ENCODE measurements at places on chromosomes 3 and 15. TPM values are rescaled to one million over a fixed set of nuclear protein-coding genes. Genes with fewer than 3 reads are reported as not detected.

Gene SLC22A14
- total RNA-seq, result not detected

- no peaks in the 10 kb centered on the region for H3K4me1 ChIP-seq
- no peak overlapping the region for H3K27ac ChIP-seq
- H3K36me3 ChIP-seq, result no peaks in the 10 kb centered on the region
- H3K4me3 ChIP-seq, result no peak overlapping the region
Observed at GRCh38 chr15:36899696-36900095, 200.7 kb downstream of the MEIS2 start.

GRCh38 chr3:149575961-149576564 is 81.8 kb downstream of the WWTR1 start:
- H3K4me3 ChIP-seq, result no peak overlapping the region
- no peak for DNase-seq
- H3K27me3 ChIP-seq, result no peaks in the 10 kb centered on the region
- H3K36me3 ChIP-seq, result no peaks in the 10 kb centered on the region
- H3K27ac ChIP-seq, result no peak overlapping the region
- H3K4me1 ChIP-seq, result no peaks in the 10 kb centered on the region

- no peaks in the 10 kb centered on the region for H3K36me3 ChIP-seq
- no peak overlapping the region for H3K27ac ChIP-seq
- no peaks in the 10 kb centered on the region for H3K27me3 ChIP-seq
- no peak overlapping the region for H3K4me3 ChIP-seq
Observed at GRCh38 chr3:62589078-62589477, 215.7 kb upstream of the FEZF2 start.

GRCh38 chr15:78040653-78041244 is 36.8 kb downstream of the TBC1D2B start:
- no peak overlapping the region for H3K27ac ChIP-seq
- no peak for DNase-seq
- peaks cover 6% of the 10 kb centered on the region for H3K36me3 ChIP-seq
- H3K27me3 ChIP-seq, result no peaks in the 10 kb centered on the region

DNA sequence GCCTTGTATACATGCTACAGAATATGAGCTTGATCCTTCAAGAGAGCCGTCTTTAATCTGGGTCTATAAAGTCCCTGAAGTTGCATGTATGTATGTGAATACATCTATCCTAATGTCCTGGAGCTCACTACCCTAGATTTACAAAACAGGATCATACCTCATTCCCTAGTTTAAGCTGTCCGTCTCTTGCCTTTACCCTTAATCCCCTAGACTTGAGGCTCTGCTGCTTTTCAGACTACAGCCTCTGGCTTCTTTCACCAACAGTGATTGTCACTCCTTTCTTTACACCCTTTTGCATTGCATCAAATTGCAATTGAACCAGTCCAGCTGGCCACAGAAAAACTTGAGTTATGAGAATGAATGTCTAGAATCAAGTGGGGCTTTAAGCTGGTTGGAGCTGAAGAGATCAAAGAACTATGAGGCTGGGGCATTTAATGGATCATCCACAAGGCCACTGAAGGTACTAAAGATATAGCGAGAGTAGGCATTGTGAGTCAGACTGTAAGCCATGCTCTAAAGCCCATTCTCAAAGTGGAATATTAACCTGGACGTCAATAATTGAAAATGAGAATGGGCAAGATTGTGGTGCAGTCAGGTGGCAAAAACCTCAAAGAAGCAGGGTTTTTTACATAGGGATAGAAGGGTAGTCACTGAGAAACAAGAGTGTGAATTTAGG is 12.3 kb upstream of the PLD1 start:
- H3K27me3 ChIP-seq, result no peaks in the 10 kb centered on the region
- H3K4me1 ChIP-seq, result no peaks in the 10 kb centered on the region
- H3K36me3 ChIP-seq, result no peaks in the 10 kb centered on the region
- no peak overlapping the region for H3K4me3 ChIP-seq
- DNase-seq, result no peak

DNA sequence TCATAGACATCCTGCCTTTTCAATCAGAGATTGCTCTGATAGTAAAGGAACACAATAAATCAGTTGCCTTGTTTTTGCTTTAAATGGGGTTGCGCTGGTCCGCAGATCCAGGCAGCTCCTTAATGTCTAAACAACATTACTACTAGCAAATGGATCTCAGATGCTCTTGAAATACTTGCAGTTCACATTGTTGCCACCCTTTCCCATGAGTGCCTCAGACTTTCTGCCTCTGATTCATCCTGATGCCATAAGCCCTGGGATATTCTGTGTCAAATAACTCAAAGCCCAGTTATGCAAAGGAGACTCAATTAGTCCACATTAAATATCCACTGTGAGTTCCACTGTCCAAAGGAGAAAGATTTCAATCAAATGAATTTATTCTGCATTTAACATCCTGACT is 196.7 kb downstream of the PLCH1 start:
- H3K4me3 ChIP-seq, result no peak overlapping the region
- no peaks in the 10 kb centered on the region for H3K27me3 ChIP-seq
- DNase-seq, result no peak

- no peak for DNase-seq
- H3K4me1 ChIP-seq, result peaks cover 22% of the 10 kb centered on the region
- no peak overlapping the region for H3K27ac ChIP-seq
- H3K36me3 ChIP-seq, result no peaks in the 10 kb centered on the region
- H3K27me3 ChIP-seq, result no peaks in the 10 kb centered on the region
Observed at GRCh38 chr15:78146425-78147154, 2.6 kb upstream of the IDH3A start.

DNA sequence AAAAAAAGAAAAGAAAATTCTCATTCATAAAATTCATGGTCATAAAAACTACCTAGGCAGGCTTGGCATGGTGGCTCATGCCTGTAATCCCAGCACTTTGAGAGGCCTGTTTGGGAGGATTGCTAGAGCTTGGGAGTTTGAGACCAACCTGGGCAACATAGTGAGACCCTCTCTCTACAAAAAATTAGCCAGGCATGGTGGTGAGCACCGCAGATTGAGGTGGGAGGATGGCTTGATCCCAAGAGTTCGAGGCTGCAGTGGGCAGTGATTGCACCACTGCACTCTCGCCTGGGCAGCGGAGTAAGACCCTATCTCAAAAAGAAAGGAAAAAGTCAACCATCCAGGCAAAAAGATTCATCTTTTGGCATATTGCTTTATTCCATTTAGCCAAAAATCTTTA is 58.5 kb downstream of the MEIS2 start:
- H3K27me3 ChIP-seq, result no peaks in the 10 kb centered on the region
- H3K4me3 ChIP-seq, result no peak overlapping the region
- DNase-seq, result no peak
- H3K36me3 ChIP-seq, result no peaks in the 10 kb centered on the region
- H3K4me1 ChIP-seq, result no peaks in the 10 kb centered on the region
- H3K27ac ChIP-seq, result no peak overlapping the region

Gene PAK6
- total RNA-seq, result 1.9 TPM

Gene CPN2
- total RNA-seq, result not detected

GRCh38 chr15:25790000-25790660 is 73.0 kb downstream of the ATP10A start:
- H3K27me3 ChIP-seq, result no peaks in the 10 kb centered on the region
- no peak for DNase-seq
- H3K4me3 ChIP-seq, result no peak overlapping the region
- no peak overlapping the region for H3K27ac ChIP-seq
- H3K36me3 ChIP-seq, result no peaks in the 10 kb centered on the region
- H3K4me1 ChIP-seq, result peaks cover 7% of the 10 kb centered on the region

Gene UBE2Q2
- 19.3 TPM for total RNA-seq
